NCI-H2171 treated with DMSO at 0.1 percent for 48 hours (cell line): ENCODE measurements at places on chromosomes 5 and 9.
A peak's percentile ranks its signal among the peaks of the same experiment; 100 is the strongest.

GRCh38 chr9:121298689-121299466 is 30.9 kb downstream of the GSN start:
- DNase-seq: peak; percentile 58

- DNase-seq: no peak
Observed at GRCh38 chr5:153256-153655, 38.0 kb upstream of the LRRC14B start.

- no peak for DNase-seq
Observed at GRCh38 chr5:151674626-151675610, 11.8 kb downstream of the SPARC start.

GRCh38 chr9:110744715-110745384 is 76.3 kb downstream of the MUSK start:
- DNase-seq: no peak

DNA sequence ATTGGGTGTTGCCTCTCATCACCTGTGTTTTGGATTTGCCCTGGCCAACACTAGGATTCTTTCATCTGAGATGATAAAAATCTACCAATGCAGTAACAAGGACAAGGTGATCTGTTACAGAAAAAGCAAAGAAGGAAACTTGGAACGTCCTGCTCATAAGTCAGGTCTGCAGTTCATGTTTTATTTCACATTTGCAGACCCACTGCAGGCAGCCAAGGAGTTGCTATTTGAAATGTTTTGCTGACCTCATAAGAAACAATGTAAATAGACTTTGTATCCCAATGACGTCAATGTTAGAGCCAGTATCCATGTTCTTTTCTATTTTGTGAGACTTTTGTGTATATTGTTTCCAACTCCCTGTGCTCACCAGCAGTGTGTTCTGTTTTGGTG is 312.9 kb downstream of the DEPDC1B start:
- no peak for DNase-seq
